ENCODE measurements at places on chromosomes 2 and 18.
A peak's percentile ranks its signal among the peaks of the same experiment; 100 is the strongest.

DNA sequence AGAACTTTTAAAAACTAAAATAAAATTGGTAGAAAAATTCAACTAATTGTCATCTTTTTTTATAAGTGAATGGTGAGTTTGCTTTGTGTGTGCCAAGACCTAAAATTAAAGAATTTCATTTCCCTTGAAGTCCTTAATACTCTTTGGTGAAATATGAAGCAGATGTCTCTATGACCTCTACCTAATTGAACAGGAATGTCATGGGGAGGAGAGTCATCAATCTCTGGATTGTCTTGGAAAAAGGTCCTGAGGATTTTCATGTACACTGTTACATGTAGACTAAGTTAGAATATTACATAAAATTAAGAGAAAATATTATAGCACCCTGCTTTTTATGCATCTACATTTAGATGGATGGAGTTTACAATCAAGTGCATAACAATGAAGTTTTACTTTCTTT is 177.9 kb upstream of the LRP1B start:
- DNase-seq, result no peak

DNA sequence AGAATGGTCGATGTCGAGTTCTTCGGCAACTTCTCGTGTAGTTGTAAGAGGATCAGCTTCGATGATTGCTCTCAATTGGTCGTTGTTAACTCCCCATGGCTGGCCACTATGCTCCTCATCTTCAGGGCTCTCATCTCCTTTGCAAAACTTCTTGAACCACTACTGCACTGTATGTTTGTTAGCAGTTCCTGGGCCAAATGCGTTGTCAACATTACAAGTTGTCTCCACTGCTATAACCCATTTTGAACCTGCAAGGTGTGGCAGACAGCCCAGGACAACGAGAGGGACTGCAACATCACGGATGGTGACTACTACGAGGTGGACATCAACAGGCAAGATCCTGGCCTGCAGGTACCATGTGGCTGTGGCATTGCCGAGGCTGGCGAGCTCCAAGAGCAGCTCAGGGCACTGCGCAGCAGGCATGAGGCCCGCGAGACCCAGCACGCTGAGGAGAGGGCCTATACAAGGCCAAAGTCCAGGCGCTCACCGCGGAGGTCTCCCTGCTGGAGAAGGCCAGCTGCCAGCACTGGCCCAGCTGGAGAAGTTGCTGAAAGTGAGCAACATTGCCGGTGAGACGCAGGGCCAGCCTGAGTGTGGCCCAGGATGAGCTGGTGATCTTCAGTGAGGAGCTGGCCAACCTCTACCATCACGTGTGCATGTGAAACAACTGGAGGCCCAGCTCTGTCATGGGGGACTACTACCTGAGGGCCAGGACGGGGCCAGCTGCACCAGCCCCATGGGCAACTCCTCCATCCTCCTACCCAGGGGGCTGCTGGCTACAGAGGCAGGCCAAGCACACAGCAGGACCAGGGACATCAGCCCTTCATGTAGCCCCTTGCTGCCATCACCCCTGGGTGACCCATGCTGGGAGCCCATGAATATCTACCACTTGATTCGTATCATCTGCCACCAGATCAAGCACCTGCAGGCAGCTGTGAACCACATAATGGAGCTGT is 20.2 kb downstream of the CLK1 start:
- DNase-seq, result no peak

- DNase-seq, result no peak
Measured at GRCh38 chr2:64837925-64838641, 151.1 kb upstream of the SLC1A4 start.

- no peak for DNase-seq
Measured at GRCh38 chr2:191538334-191538903, 139.5 kb upstream of the NABP1 start.

DNA sequence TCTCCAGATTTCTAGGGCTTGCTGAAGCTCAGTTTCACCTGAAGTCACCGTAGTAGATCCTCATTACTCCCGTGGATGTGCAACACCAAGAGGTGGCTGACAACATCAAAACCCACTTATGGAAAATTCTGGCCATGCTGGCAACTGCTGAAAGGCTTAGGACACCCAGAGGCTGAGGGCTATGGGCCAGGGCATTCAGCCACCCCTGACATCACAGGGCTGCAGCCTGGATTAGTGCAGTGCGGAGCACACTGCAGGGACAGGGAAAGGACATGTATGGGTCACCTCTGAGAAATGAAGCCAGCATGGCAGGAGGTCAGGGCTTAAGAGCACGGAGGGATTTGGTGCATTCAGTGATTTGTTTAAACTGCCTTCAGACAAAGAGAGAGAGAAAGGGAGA is 300.6 kb downstream of the TDRD15 start:
- DNase-seq, result no peak

GRCh38 chr2:210389856-210390255 is 74.9 kb upstream of the MYL1 start:
- no peak for DNase-seq

DNA sequence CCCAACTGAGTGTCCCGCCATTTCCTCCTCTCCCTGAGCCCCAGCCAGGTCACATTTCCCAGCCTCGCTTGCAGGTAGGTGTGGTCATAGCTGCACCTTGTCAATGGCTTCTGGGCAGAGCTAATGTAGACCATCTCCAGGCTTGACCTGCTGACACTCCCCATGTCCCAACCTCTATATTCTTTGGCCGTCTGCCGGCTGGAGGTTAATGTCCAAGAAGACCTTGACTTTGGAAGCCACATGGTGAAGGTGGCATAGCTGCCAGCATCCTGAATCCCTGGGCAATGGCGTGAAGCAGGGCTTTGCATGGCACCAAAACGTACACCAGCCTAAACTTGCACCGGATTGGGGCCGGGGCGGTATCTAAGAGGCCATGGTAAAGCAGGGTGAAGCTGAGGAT is 88.3 kb downstream of the SPP2 start:
- no peak for DNase-seq

- DNase-seq, result no peak
Measured at GRCh38 chr2:99634234-99634633, 144.4 kb upstream of the REV1 start.

GRCh38 chr18:49305688-49306336 is 154.6 kb downstream of the DYM start:
- DNase-seq, result no peak

GRCh38 chr2:73069855-73070642 is 1.5 kb downstream of the SFXN5 start:
- no peak for DNase-seq

DNA sequence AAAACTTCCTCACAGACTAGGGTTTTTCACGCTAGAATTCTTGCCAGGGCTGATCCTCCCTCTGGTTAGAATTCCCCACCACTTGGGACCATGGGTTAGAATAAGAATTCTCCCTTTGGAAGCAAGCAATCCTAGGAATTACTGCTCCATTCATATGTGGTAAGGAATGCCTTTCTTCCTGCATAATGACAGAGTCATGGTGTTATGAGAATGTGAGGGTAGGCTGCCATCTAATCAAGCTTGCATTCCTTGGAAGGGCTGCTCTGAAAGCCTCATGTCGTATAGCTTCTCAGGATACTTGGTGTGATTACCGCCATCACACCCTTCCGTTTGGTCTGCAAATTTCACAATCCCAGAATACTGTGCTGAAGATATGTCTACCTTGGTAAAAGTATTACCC is 1282.4 kb upstream of the PIK3C3 start:
- no peak for DNase-seq

- no peak for DNase-seq
Measured at GRCh38 chr2:236687296-236687965, 117.8 kb downstream of the ACKR3 start.

DNA sequence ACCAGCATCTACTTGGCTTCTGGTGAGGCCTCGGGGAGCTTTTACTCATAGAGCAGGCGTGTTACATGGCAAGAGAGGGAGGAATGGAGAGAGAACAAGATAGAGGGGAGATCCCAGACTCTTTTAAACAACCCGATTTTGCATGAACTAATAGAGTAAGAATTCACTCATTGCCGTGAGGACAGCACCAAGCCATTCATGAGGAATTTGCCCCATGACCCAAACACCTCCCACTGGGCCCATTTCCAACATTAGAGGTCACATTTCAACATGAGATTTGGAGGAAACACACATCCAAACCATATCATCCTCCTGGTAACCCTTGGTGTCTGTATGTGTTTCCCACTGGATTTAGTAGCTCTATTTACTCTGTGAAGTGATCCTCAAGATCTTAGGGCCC is 249.9 kb upstream of the SP5 start:
- no peak for DNase-seq

DNA sequence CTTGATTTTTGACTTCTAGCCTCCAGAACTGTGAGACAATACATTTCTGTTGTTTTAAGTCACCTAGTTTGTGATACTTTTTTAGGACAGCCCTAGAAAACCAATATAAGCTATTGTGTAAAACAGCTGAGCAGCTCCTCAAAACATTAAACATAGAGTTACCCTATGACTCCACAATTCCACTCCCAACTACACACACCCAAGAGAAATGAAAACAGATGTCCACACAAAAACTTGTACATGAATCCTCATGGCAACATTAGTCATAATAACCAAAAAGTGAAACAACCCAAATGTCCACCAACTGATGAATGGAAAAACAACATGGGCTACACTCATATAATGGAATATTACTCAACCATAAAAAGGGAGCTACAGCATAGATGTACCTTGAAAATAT is 32.6 kb downstream of the TNS1 start:
- no peak for DNase-seq

DNA sequence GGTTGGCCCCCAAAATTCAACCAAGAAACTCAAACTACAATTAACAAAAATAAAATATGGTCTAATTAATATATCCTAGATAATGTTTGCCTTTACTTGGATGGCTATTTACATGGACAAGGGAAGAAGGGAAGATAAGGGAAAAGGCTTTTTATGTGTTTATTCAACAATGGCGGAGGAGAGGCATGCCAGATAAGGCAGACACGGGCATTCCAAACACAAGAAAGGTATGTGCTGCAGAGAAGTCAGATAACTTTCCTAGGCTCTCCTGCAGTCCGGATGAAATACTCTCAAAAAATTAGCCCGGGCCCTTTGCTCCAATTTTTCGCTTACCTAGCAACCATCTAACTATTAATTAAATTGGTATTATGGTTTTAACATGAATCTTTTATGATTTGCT is 5.1 kb upstream of the TTR start:
- no peak for DNase-seq

DNA sequence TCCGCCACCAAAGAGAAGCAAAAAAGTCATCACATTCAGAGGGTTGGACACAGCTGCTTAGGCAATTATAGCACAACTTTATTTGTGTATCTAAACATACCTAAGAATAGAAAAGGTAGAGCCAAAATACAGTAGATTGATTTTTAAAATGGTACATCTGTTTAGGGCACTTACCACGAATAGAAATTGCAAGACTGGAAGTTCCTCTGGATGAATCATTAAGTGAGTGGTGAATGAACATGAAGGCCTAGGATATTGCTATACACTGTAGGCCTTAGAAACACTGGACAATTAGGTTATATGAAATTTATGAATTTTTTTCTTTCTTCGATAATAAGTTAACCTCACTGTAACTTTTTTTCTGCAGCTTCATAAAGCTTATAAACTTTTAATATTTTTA is 687.0 kb downstream of the BCL11A start:
- DNase-seq, result no peak

DNA sequence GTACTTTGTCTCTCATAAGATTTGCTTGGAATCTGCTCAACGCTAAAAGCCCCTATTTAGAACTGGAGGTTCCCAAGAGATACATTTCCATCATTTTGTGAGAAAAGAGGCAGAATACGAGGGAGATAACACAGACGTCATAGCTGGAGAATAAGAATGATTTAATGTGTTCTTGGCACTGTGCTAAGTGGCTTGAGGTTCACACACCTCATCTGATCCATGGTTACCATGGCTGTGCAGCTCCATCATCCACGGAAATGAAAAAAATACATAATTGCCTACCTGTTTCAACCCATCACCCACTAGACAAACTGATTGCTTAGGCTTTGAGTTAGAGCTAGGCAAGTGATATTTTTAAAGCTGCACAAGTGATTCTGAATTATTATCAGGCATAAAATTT is 227.6 kb downstream of the SLC8A1 start:
- no peak for DNase-seq

- no peak for DNase-seq
Measured at GRCh38 chr2:62216113-62216512, 20.2 kb downstream of the B3GNT2 start.

DNA sequence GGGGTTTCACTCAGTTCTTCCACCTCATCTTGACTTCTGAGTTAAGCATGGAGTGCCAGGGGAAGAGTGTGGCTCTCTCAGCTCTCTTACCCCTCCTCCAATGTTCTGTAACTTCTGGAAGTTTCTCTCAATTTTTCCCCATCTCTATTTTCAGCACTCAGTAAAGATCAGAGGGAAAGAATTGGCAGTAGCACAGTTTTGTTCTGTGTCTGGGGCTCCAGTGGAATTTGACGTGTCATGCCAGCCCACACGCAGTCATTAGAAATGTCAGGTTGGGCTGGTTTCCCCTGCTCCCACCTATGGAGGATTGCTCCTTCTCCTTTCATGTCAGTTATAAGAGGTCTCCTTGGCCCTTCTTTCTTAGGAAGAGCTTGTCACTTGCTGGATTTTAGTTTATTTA is 104.6 kb upstream of the COL3A1 start:
- no peak for DNase-seq

- DNase-seq, result no peak
Measured at GRCh38 chr18:11800566-11801334, 50.5 kb upstream of the CHMP1B start.

DNA sequence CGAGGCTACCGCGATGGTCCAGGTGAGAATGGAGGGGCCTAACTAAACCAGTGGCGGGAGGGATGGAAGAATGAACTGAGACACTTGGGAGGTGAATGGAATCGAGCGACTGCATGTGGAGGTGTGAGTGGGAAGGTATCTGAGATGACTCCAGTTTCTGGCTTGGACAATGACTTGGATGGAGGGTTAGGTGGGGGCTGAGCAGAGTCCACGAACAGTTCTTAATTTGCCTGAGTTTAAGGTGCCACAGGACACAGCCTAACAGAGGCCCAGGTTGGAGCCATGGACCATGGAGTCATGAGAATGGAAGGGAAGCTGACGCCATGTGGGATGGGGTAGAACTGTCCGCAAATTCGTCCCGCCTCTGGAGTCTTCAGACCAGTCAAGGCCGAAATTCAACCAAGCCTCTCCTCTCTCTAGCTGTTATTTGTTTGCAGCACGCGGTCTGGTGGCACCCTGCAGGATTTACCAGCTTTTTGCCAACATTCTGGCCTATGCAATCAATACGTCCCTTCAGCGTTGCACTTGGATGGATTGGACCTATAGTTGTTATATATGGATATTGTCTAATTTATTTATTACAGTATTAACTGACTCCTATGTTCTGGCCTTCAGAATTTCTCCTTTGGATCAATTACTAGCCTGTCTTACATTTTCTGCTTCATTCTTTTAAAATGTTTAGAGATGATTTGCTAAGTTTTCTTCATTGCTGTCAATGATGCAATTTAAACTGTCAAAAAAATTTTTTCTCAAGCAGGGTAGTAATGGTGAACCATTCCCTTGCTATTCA is 940 bp upstream of the BOLA3 start:
- DNase-seq, result no peak

GRCh38 chr18:7784171-7784570 is 217.1 kb downstream of the PTPRM start:
- DNase-seq, result no peak

GRCh38 chr2:30807249-30807648 is at the start of gene CAPN13:
Gene CAPN13, minus strand, starts transcription at chr2:30807446. Its CDS starts 20,121 bp downstream, at chr2:30787325.
- DNase-seq, result no peak

- no peak for DNase-seq
Measured at GRCh38 chr2:160402997-160403979, 90.3 kb downstream of the RBMS1 start.

- DNase-seq, result peak; percentile 38
Measured at GRCh38 chr2:46801731-46802664, 113.6 kb downstream of the MCFD2 start.

GRCh38 chr2:202841090-202841867 is 30.3 kb downstream of the ICA1L start:
- DNase-seq, result no peak
